HCT116 (cell line): ENCODE measurements at places on chromosomes 2 and 18.

GRCh38 chr2:182230561-182230960, 196.3 kb downstream of the PDE1A start:
- no peaks in the 10 kb centered on the region for H3K36me3 ChIP-seq
- H3K4me3 ChIP-seq: no peak overlapping the region
- no peaks in the 10 kb centered on the region for H3K4me1 ChIP-seq
- no peak overlapping the region for H3K27ac ChIP-seq

DNA sequence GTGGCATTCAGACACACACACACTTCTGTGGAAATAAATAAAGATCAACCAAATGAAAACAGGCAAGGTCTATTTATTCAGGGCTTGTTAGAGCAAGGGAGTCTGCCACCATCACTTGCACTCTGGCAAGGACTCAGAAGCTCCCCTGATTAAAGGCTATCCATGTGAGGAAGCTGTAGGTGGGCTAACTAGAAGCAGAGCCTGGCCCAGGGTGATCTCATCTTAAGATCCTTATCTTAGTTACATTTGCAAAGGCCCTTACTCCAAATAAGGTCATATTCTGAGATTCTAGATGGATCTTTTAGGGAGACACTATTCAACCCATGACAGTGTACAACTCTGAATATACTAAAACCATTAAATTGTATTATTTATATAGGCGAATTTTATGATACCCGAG, 190.0 kb upstream of the SRD5A2 start:
- H3K4me3 ChIP-seq: no peak overlapping the region
- no peaks in the 10 kb centered on the region for H3K27me3 ChIP-seq
- no peaks in the 10 kb centered on the region for H3K36me3 ChIP-seq
- DNase-seq: no peak

DNA sequence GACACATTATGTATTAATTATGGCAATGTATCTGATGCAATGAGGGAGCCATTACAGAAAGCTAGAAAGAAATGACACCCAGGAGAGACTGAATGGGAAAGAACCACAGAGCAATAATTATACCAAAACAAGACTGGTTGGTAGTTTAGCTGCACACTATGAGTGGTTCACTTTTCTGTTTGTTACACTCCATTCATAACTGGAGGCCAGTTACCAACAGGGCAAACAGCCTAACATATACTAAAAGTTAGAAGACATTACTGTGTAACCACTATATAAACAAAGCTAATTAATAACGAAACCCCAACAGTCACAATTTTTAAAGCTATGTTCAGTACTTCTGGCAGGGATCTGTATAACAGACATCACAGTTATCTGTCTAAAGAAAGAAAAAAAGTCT, 49.4 kb downstream of the NBAS start:
- no peak overlapping the region for H3K27ac ChIP-seq
- H3K27me3 ChIP-seq: no peaks in the 10 kb centered on the region
- H3K4me1 ChIP-seq: no peaks in the 10 kb centered on the region
- DNase-seq: no peak
- no peaks in the 10 kb centered on the region for H3K36me3 ChIP-seq
- H3K4me3 ChIP-seq: no peak overlapping the region

- H3K36me3 ChIP-seq: no peaks in the 10 kb centered on the region
- H3K4me1 ChIP-seq: no peaks in the 10 kb centered on the region
- H3K4me3 ChIP-seq: no peak overlapping the region
Measured at GRCh38 chr2:40466332-40466906, 14.5 kb upstream of the SLC8A1 start.

DNA sequence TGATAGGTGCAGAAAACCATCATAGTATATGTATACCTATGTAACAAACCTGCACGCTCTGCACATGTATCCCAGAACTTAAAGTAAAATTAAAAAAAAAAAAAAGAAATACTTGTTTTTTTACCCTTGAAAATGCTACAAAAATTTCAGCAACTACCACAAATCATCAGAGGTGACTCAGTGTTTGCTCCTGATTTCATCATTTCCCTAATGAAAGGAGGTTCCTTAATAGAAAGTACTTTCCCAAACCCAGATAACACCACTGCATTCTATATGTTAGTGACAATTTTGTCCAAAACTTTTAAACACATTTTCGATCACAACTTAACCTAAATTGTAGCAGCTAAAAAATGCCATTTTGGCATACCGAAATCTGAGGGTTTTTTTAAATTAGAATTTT, 163.3 kb downstream of the SLC39A10 start:
- no peak overlapping the region for H3K27ac ChIP-seq
- H3K27me3 ChIP-seq: no peaks in the 10 kb centered on the region
- H3K4me1 ChIP-seq: no peaks in the 10 kb centered on the region
- peak; percentile 4 for DNase-seq
- no peaks in the 10 kb centered on the region for H3K36me3 ChIP-seq

DNA sequence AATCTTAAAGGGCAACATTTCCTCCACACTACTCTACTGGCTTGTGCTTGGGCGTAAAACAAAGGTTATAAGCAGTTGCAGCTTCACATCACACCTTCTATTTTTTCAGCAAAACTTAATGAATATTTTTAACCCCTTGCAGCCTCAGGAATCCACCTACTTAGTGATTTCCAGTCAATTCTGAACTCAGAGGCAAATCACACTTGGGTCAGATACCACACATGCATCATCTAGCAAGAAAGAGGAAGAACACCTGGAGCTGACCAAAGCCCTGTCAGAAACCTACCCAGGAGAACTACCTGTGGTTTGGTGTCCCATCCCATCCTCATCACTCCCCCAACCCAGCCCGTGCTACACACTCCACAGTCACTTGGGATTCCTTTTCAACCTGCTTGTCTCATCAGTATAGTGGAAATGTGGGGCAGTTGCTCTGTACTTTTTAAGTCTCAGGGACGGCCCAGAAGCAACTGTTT, 25.5 kb downstream of the PIAS2 start:
- no peaks in the 10 kb centered on the region for H3K36me3 ChIP-seq
- no peak overlapping the region for H3K4me3 ChIP-seq
- no peak for DNase-seq
- no peak overlapping the region for H3K27ac ChIP-seq
- H3K27me3 ChIP-seq: no peaks in the 10 kb centered on the region

DNA sequence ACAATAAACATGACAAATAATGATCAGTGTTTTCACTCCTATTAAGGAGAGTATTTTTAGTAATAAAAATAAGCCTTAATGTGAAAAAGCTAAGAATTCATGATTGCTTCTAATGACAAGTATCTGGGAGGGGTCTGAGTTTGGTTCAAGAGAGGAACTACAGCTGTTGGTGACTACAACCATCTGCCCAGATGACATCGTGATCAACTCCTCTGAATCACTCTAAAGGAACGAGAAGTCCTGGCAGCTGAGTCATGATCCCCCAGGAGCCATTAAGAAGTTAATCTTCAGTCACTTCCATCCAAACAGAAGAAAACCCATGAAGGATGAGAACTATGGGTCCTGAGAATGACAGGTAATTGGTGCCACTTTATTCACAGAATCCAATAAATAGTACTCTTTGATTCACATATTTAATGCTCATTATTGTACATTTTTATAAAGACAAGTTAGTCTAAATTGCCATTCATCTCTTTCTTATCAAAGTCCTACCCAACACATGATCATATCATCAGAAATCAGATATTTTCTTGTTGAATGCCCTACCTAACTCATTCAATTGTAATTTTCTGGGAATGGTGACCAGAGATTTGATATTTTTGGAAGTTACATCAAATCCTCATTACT, 6.8 kb downstream of the TFPI start:
- peaks cover 91% of the 10 kb centered on the region for H3K4me1 ChIP-seq
- peak overlapping the region; percentile 20 for H3K4me3 ChIP-seq
- no peaks in the 10 kb centered on the region for H3K36me3 ChIP-seq
- peak; percentile 92 for DNase-seq
- no peaks in the 10 kb centered on the region for H3K27me3 ChIP-seq
- H3K27ac ChIP-seq: peak overlapping the region; percentile 93; the same call in 1 of the 2 replicates

- H3K27me3 ChIP-seq: peaks cover 23% of the 10 kb centered on the region
- DNase-seq: no peak
Measured at GRCh38 chr18:76251691-76252090, 243.4 kb downstream of the ZNF516 start.

DNA sequence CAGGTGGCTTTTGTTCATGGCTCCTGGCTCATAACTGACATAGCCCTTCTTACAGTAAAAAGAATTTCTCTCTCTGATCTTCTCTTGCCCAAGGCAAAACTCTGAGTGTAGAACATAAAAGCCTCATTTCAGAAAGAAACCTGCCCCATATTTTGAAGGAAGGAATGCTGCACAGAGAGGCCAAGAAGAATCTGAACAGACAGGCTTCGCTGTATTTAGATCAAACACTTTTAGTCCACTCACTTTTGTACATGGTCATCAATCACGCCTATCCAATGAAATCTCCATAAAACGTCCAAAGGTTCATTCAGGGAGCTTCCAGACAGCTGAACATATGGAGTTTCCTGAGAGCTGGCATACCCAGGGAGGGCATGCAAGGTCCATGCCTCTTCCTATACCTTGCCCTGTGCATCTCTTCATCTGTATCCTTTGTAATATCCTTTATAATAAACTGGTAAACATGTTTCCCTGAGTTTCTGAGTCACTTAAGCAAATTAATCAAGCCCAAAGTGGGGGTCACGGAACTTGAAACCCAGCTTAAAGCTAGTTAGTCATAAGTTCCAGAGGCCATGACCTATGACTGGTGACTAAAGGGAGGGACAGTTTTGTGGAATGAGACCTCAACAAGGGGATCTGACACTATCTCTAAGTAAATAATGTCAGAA, 62.5 kb upstream of the TMEM247 start:
- H3K27ac ChIP-seq: no peak overlapping the region
- H3K4me1 ChIP-seq: no peaks in the 10 kb centered on the region
- no peaks in the 10 kb centered on the region for H3K36me3 ChIP-seq
- no peaks in the 10 kb centered on the region for H3K27me3 ChIP-seq
- H3K4me3 ChIP-seq: no peak overlapping the region
